ENCODE measurements at places on chromosomes 6 and 20.

- no peak for DNase-seq
These were observed 324.7 kb upstream of the CNR1 start for GRCh38 chr6:88490908-88491264.

DNA sequence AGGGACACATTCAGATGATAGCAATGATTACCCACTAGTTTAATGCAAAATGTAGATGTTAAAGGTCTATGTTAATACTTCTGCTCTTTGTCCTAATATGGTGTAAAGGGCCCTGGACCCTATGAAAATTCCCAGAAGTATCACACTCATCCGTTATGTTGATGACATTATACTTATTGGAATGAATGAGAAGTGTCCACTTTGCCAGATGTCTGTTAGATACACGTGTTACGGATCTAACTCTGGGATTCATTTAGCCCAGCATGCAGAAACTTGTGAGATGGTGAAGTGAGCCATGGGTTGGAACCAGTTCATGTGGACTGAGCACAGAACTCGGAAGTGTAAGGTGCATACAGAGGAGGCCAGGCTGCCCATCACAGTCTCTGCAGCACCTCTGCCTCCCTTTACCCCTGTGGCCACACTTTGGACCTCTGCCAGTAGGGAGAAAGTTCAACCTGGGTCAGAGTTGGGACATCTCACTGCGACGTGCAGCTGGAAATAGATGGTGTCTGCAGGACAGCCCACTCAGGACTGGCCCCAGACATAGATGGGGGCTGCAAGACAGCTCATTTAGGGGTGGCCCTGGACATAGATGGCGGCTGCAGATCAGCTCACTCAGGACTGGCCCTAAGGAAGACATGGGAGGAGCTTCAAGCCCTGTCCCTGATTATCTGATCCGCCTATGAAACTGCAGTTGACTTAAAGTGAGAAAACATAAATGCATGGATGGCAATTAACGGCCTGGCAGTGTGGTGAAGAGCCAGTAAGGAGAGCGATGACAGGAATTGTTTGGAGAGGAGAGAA lies 71.2 kb upstream of the THBS2 start:
- no peak for DNase-seq

DNA sequence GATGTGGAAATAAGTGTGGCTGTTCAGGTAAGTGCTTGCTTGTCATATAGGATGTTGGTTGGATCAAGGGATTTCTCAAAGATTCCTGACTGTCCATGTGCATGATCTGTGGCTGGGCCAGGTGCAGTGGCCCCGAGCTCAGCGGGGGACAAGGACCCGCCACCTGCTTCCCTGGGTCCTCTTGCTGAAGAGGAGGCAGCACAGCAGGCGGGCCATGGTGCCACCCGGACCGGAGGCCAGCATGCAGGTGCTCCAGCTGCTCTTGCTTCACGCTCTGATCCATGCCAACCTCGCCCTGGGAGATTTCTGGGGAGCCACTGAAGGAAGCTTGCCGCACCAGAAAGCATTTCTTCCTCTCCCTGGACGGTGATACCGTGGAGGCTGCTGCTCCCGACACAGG lies 173.8 kb downstream of the HIVEP2 start:
- DNase-seq: no peak

DNA sequence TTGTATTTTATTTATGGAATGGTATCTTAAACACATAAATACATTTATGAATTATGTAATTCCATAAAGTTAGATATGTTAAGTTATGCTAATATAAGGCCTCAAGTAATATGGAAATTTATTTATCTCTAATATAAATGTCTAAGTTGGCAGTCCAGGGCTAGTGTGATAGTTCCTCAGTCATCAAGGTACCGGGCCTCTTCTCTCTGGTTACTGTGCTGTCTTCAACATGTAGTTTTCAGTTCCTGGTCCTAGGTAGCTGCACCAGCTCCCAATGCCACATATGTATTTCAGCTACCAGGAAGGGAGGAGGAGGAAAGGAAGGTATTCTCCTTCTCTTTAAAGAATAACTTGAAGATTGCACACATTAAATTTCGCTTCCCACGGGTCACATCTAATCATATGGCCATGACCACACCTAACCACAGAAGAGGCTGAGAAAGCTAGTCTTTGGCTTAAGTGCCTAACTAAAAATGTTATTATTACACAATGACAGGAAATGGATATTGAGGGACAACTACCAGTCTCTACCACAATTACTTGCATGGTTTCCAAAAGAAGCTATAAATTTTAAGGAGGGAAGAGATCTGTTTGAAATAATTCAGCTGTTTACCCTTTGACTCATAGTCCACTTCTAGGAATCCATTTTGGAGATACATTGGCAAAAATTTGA lies 68.6 kb downstream of the BCKDHB start:
- DNase-seq: no peak
